RWPE2 (cell line): ENCODE measurements at places on chromosomes 16 and 17.
A peak's percentile ranks its signal among the peaks of the same experiment; 100 is the strongest.

GRCh38 chr17:59331929-59332748 lies 684 bp downstream of the YPEL2 start:
- DNase-seq: no peak
- no peak overlapping the region for H3K27ac ChIP-seq
- H3K4me3 ChIP-seq: peak overlapping the region; percentile 83

DNA sequence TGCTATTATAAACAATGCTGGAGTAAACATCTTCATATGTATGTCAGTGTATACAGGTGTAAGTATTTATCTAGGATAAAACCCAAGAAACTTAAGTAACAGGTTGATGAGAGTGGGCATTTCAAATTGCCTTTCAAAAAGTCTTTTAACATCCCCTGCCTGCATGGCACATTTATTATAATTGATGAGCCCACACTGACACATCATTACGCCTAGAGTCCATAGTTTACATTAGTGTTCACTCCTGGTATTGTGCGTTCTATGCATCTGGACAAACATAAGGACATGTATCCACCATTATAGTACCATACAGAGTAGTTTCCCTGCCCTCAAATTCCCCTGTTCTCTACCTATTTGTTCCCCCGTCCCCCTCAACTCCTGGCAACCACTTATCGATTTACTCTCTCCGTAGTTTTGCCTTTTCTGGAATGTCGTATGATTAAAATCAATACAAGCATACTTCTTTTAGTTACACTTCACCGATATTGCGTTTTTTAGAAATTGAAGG lies 53.7 kb downstream of the NACA2 start:
- H3K4me1 ChIP-seq: no peaks in the 10 kb centered on the region
- no peak overlapping the region for H3K4me3 ChIP-seq
- no peaks in the 10 kb centered on the region for H3K36me3 ChIP-seq
- no peak for DNase-seq
- no peaks in the 10 kb centered on the region for H3K27me3 ChIP-seq
- no peak overlapping the region for H3K27ac ChIP-seq

DNA sequence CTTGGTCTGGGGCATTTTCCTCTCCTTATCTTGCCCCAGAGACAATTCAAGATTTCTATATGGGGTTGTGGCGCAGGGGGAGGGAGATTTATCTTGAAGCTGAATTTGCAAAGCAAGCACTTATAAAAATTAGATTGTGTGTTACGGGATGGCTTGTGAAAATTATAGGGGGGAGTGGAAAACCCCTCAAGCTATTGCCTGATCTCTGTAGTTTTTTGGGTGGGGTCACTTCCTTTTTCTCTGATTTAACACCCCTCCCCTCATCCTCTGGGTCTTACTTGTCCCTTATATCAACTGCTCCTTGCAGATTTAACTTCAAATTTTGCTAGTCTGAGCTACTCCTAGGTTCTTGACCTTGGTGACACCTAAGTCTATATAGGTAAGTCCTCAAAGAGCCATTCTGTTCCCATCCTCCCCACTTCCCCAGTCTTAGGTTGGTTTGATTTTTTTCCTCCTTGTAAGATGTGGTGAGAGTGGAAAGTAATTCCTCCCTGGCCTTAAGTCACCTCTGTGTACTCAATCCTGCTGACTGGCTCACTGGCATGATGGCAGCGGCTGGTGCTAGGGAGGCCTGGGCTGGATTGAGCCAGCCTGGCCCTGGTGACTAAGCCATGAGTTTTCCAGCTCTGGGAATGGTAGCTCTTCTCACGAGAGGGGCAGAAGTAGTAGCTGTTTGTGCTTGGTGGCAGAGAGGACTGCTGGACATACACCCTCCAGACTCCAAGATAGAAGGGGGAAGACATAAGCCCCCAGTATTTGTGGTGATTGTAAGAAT lies 2.3 kb downstream of the ARL4D start:
- H3K4me1 ChIP-seq: peaks cover 9% of the 10 kb centered on the region
- peak overlapping the region; percentile 73 for H3K27ac ChIP-seq
- peaks cover 33% of the 10 kb centered on the region for H3K36me3 ChIP-seq
- peak; percentile 83 for DNase-seq
- peak overlapping the region; percentile 69 for H3K4me3 ChIP-seq
- H3K27me3 ChIP-seq: no peaks in the 10 kb centered on the region

DNA sequence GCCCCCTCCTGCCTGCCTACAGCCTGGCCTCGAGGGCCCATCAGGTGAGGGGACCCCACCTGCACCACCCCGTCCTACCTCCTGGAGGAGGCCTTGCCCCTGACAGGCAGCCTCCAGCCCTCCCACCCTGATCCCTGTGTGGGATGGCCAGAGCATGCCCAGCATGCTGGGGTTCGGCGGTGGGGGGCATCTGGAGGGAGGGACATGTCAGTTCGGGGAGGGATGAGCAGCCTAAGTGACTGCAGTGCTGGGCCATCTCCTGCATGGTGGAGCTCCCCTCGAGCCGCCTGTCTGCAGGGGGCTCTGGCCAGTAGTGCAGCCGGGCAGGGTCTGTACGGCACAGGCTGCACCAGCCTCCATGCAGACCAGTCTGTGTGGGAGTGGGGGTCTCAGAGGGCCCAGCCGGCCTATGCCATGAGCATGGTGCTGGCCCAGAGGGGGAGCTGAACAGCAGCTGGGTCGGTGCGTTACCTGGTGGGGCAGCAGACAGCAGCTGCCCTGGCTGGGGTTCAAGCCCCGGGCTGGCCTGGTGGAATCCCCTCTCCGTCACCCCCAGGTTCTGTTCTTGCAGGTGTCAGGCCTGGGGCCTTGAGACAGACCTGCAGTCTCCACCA lies 4.0 kb upstream of the RNPS1 start:
- H3K27ac ChIP-seq: no peak overlapping the region
- no peak overlapping the region for H3K4me3 ChIP-seq
- H3K4me1 ChIP-seq: peaks cover 4% of the 10 kb centered on the region

GRCh38 chr17:50035421-50035879 lies 20.5 kb upstream of the ITGA3 start:
- no peaks in the 10 kb centered on the region for H3K36me3 ChIP-seq
- DNase-seq: no peak
- H3K4me3 ChIP-seq: no peak overlapping the region
- H3K4me1 ChIP-seq: peaks cover 21% of the 10 kb centered on the region
- no peak overlapping the region for H3K27ac ChIP-seq

- no peaks in the 10 kb centered on the region for H3K36me3 ChIP-seq
- DNase-seq: no peak
- no peaks in the 10 kb centered on the region for H3K27me3 ChIP-seq
- no peak overlapping the region for H3K4me3 ChIP-seq
- H3K4me1 ChIP-seq: no peaks in the 10 kb centered on the region
Observed at GRCh38 chr16:79618692-79619050, 18.1 kb upstream of the MAF start.

GRCh38 chr17:4167786-4168185 lies 24.8 kb downstream of the CYB5D2 start:
- H3K4me3 ChIP-seq: no peak overlapping the region
- no peak overlapping the region for H3K27ac ChIP-seq
- peaks cover 61% of the 10 kb centered on the region for H3K36me3 ChIP-seq
- no peaks in the 10 kb centered on the region for H3K27me3 ChIP-seq
- H3K4me1 ChIP-seq: peaks cover 7% of the 10 kb centered on the region

DNA sequence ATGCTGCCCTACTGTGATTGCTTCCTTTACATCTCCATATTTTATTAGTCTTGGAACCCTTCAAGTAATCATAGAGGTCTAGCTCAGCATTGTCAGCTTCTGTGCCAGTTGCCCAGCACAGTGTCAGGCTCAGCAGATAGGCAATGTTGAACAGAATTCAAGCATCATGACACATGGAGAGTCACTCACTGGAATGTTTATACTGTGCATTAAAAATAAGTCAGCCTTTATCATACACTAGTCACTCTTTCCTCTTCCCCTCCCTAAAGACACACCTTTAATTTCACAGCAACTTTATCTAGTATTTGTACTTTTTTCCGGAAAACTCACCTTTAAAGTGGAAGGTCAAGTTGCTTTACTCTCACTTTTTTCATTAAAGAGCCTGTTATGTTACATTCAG lies 253.8 kb upstream of the CDH11 start:
- H3K27ac ChIP-seq: peak overlapping the region; percentile 38
- no peaks in the 10 kb centered on the region for H3K27me3 ChIP-seq
- H3K36me3 ChIP-seq: no peaks in the 10 kb centered on the region
- H3K4me3 ChIP-seq: no peak overlapping the region
- peaks cover 17% of the 10 kb centered on the region for H3K4me1 ChIP-seq

DNA sequence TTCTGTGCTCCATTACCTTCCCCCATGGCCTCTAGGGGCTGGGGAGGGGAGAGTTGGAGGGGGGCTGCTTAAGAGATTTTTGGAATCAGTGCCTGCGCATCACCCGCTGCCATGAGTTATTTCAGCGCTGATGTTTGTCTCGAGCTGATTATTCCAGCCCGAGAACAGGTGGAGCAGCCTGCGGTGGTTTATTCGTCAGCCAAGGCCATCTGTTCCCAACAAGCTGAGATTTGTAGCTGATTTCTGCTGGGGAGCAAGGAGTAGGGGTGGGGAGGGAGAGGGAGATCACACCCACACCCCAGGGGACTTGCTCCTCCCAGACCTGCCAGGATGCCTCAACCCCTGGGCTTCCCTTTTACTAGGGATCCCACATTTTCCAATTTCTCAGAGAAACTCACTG lies 23.1 kb downstream of the PIPOX start:
- DNase-seq: no peak
- H3K4me3 ChIP-seq: no peak overlapping the region
- no peak overlapping the region for H3K27ac ChIP-seq
- H3K27me3 ChIP-seq: no peaks in the 10 kb centered on the region
- H3K36me3 ChIP-seq: no peaks in the 10 kb centered on the region
- H3K4me1 ChIP-seq: no peaks in the 10 kb centered on the region
